ENCODE measurements at places on chromosomes 2 and 18.

- DNase-seq, result no peak
Measured at GRCh38 chr18:54671291-54671881, 80.3 kb downstream of the DYNAP start.

GRCh38 chr2:34481542-34481941 lies 882.4 kb upstream of the FAM98A start:
- DNase-seq, result no peak

GRCh38 chr2:149129433-149129832 lies 90.9 kb downstream of the LYPD6B start:
- DNase-seq, result no peak

DNA sequence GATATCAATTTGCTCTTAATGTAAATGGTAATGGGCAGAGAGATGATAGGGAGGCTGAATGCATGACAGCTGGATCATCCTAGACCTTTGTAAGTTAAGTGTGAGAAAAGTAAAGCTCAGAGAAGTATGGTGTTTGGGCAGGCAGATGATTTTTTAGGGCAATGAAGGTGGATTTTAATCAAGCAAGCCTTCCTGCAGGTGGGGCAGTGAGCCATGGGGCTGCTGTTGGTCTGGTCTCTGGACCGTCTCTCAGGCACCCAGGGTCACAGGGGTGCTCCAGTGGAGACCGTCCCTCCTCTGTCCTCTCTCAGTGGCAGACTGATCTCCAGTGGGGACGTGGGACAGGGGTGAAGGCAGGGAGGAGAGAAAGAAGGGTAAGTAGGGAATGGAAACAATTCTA lies 69.8 kb upstream of the STK17B start:
- DNase-seq, result no peak

GRCh38 chr2:165877565-165878550 lies 75.7 kb downstream of the TTC21B start:
- DNase-seq, result no peak

- no peak for DNase-seq
Measured at GRCh38 chr18:56461151-56461550, 177.2 kb downstream of the TXNL1 start.

DNA sequence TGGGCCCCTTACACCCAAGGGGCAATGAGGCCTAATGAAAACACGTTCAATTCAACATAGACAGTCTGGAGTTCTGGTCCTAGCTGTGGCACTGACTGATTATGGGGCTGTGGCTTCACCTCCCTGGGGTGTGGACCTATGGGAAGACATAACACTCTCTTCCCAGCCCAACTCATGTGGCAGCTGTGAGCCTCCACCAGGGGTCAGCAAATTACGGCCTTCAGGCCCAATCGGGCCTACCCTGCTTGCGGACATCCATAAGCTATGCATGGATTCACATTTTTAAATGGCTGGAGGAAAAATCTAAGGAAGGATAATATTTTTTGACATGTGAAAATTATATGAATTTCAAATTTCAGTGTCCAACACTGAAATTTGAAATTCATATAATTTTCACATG lies 101.3 kb downstream of the LOXHD1 start:
- DNase-seq, result no peak

DNA sequence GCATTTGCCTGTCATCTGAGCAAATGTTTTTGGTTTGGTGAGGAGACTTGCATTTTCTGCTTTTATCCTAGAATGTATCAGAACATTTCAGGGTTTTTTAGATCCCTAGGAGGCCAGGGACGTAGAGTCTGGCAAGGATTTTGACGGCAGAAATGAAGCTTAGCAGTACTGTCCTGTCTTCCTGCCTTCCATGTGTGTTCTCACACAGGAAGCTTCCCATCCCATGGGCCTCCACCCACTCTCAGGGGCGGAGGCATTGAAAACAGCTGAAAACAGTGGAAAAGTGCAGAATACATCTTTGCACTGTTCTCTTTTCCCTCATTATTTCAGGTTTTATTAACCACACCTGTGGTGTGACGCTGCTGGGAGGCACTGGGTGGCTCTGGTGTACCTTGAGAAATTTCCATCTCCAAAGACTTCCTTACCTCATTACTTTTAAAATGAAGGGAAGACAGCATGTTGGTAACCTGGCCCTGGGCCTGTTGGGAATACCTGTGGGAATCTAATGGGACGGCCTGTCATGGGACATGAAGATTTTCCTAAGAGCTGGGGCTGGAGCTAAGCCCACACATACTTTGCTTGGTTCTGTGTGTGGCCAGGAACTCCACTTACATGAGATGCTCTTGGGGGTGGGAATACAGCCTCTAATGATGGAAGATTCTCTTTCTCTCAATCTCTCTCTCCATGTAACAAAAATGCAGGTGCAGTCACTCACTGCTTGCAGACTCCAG lies 20.5 kb downstream of the PCARE start:
- no peak for DNase-seq

- no peak for DNase-seq
Measured at GRCh38 chr2:168475636-168476035, 19.6 kb downstream of the CERS6 start.

- no peak for DNase-seq
Measured at GRCh38 chr2:202127687-202128331, 54.8 kb downstream of the KIAA2012 start.
